Hypothalamus (tissue), 51 donors: ENCODE measurements at places on chromosomes 11 and 22.

DNA sequence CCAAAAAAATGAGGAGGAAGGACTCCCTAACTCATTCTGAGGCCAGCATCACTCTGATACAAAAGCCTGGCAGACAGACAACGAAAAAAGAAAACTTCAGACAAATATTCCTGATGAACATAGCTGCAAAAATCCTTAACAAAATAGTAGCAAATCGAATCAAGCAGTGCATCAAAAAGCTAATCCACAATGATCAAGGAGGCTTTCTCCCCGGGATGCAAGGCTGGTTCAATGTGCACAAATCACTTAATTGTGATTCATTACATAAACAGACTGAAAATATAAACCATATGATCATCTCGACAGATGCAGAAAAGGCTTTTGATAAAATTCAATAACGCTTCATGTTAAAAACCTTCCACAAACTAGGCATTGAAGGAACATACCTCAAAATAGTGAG is 16.4 kb downstream of the MTMR2 start:
- DNase-seq: no peak

DNA sequence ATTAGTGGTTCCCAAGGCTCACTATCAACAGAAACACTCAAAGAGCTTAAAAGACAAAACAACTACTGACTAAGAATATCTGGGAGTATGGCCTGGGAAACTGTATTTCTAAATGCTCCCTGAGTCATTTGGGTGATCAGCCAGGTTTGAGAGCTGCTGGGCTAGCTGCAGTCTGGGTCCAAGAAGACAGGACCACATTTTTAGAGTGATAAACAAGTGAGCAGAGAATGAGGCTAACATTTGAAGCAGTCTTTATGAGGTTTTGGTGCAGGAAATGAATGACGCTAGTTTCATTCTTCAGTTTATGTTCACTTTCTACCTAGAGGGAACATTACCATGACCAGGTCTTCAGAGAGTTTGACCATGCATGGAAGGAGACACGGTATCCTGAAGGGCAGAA is 97.7 kb downstream of the TEAD1 start:
- DNase-seq: no peak

DNA sequence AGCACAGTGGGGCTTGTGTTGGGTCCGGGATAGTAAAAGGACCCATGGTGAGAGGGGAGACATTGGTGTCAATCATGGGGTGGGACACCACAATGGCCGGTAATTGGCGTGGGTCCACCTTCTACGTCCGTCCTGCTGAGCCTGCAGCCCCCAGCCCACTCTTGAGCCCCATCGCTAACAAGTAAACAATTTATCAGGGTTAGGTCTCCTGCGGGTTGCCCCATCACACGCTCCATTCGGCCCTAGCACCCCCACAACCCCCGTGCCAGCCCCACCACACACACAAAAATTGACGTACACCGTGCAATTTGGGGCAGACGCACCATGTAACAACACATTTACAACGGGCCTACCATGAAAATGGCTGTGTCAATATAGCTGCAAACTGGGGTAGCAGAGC is 86.5 kb upstream of the HTATIP2 start:
- no peak for DNase-seq

DNA sequence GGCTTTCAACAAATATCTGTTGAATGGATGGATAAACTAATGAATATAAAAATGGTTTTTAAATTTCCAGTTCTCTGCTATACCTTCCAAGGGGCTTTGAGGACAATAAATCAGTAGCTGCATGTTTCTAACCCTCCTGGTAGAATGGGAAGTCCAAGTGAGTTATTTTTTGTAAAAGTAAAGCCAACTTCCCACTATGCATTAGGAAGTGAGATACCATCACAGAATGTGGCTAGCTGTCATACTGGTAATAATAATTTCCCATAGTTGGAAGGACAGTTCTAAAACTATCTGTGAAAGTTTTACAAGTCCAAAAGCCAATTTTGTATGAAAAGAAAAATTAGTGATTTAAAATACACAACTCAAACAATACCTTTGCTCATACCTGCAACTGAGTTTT is 50.0 kb downstream of the TMEM123 start:
- DNase-seq: no peak

GRCh38 chr11:64245401-64245796 is 1.3 kb downstream of the PPP1R14B start:
- DNase-seq: no peak

- no peak for DNase-seq
These were observed 124.3 kb downstream of the TRIM29 start for GRCh38 chr11:120013325-120014250.

GRCh38 chr22:46855681-46856080 is 93.2 kb downstream of the TBC1D22A start:
- no peak for DNase-seq

DNA sequence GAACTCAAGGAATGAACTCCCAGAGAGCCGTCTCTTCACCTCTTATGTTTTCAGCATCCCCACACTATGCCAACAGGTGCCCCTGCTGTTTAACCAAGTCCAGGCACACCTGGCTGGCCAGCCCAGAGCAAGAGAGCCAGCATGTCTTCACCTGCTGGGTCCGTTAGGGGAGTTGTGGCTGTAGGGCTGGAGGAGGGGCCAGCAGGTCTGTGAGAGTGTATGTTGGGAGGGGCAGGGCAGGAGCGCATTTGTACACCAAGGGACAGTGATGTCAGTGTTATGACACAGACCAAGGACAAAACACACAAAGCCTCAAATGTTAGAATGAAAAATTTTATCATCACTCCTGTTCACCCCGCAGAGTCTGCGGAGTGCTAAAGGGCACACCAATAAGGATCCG is 5.8 kb downstream of the PATZ1 start:
- no peak for DNase-seq

DNA sequence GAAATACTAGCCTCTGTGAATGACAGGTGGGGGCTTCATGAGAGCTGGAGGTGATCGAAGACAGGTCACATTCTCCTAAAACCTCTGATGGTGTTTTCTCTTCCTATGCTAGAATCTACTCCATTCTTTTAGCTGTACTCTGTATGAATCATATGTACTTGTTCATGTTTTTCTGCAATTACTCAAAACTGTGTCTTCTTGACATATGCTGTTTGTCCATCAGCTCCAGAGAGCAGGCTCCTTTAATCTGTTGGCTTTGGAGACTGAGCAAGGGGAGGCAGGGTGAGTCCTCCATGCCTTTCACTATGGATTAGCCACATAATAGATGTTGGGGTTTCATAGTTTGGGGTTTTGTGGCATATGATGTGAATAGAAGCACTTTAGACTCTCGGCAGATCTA is 598.8 kb downstream of the NTM start:
- DNase-seq: no peak

DNA sequence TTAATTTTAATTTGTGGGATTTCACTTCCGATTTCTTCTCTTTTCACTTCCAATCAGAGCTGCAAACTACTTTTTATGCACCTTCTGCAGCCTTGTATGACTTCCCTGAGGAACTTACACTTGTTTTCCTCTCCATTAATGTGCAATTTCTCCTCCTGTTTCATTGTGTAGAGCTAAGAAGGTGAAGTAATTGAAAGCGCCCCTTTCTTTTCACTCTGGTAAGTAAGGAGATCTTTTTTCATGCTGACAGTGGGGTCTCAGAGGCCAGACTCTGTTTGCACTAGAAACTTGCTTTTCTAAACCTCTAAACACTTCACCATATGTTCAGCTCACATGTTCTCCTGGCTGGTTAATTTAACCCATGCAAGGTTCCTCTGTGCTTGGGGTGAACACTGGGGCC is 117.0 kb downstream of the FANCF start:
- DNase-seq: no peak

- DNase-seq: no peak
These were observed 38.3 kb downstream of the MADD start for GRCh38 chr11:47308050-47308823.

- DNase-seq: no peak
These were observed 18.2 kb downstream of the DAGLA start for GRCh38 chr11:61698173-61698948.
